Jurkat, Clone E6-1 (cell line): ENCODE measurements at places on chromosomes 3 and 15.

- DNase-seq = no peak
Observed at GRCh38 chr15:82986442-82986780, 401 bp downstream of the RAMAC start.

DNA sequence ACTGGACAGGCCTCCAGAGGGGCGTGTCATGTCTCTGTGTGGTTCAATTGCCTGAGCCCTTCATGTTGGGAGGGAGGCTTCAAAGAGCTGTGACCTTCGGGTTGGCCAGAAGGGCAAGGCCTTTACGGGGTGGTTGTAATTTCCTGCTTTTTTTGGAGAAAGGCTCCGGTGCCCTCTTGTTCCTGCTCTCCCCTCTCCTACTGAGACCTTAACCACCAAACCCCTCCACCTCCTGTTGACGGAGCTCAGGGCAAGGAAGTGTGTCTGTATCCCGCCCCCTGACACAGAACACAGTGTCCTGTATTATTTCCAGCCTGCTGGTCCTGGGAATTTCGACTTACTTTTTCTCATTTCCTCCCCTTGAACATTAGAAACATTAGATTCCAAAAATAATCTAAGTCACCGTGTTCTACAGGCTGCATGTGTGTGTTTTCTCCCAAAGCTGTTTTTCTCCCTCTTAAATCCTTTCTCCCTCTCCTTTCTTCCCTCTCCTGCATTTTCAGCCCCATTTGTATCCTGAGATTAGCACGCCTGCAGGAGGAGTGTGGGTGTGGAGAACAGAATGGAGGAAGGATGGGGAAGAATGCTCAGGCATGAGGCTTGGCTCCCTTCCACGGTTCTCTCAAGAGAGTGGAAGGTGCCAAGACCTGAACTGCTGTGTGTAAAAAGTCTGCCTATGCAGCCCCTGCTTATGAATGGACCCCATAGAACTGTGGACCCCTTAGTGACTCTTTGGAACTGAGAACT, 285.4 kb upstream of the ROPN1 start:
- DNase-seq = no peak

GRCh38 chr15:59354417-59355031, 18.1 kb downstream of the MYO1E start:
- peak; percentile 26 for DNase-seq

GRCh38 chr3:51394541-51394940, 3.5 kb downstream of the RBM15B start:
- DNase-seq = no peak

DNA sequence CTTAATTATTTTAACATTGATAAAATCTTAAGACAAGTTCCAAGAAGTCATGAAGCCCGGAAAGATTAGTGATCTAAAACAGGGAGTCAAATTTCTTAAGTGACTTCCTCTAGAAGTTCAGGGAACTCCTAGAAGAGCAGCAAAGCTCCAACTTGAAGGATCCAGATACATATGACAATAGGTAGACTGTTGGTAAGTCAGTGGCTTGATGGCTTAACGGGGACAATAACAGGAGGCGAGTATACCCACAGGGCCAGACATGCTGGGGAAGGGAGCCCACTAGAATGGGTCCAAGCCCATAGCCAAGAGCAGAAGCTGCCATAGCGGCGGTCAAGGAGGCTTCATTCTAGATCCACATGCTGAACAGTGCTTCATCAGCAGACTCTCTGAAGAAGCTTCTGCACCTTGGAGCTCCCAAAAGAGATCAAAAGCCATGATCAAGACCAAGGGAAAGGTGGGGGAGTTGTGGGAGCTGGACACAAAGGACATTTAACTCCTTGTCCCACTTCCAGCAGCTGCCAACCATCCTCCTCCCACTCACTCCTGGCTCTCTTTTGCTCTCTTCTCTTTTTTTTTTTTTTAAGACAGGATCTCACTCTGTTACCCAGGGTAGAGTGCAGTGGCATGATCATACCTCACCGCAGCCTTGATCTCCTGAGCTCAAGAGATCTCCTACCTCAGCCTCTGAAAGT, 10.2 kb upstream of the CA12 start:
- no peak for DNase-seq

DNA sequence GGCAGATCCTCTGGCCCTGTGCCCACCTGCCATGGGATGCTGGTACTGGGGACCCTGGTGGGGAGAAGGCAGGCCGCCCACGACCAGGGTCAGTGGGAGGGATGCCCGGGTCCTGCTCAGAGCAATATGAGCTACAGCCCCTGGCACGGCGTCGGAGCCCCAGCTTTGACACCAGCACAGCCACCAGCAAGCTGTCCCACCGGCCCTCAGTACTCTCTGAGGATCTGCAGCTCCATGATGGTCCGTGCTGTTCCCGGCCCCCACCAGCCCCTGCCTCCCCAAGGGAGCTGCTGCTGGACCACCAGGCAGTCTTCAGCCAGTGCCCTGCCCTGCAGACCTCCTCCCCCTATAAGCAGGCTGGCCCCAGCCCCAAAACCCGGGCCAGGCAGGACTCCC, 11.5 kb downstream of the DISP2 start:
- DNase-seq = no peak

- peak; percentile 35 for DNase-seq
Observed at GRCh38 chr15:55829826-55830225, 86.9 kb upstream of the PRTG start.

DNA sequence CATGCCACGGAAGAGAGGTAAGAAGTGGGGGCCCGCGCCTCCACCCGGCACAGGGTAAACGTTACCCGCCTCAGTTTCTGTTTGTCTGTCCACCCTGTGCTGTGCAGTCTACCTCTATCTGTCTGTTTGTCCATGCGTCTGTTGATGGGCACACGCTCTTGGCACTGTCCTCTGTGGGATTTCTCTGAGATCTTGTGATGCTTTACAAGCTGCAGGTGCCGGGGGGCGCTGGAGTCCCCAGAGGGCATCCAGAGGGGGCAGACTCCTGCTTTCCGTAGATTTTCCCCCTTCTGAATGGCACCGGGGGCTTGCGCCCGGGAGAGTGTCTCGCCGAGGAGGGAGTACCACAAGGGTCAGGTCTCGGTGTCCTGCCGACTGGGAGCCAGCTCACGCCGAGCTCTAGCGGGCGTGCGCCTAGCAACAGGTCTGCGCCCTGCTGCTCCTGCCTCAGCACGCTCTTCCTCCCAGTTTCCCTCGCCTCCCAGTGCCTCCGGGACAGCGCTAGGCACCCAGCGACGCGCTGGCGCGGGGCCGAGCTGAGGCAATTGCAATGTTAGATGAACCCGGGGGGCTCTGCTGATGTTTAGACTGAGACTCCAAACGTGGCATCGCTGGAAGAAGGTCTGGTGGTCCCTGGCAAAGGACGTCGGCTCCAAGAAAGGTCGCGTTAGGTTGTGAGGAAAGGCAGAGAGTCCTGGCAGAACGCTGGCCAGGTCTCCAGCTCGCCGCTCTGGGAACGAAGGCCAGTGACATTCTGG, 667 bp downstream of the CEMIP start:
- no peak for DNase-seq

DNA sequence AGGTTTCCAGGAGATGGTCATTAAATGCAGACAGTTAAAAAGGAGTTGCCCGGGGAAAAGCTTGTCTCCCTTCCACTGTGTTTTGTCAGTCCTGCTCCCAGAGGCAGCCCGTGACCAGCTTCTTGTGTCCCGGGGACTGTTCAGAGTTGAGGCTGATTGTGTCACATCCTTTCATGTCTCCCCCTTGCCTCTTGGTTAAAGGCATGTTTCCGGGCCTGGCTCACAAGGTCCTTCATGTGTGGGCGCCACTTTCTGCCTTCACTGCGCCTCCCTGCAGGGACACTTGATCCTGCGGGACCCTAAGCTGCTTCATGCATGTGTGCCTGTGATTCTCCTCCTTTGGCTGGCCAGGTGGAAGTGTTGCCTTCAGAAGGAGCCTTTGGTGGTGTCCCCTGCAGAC, 9.2 kb downstream of the CHCHD6 start:
- DNase-seq = no peak

GRCh38 chr3:37346227-37347005, 172.0 kb upstream of the LRRFIP2 start:
- DNase-seq = no peak

- peak; percentile 37 for DNase-seq
Observed at GRCh38 chr3:25663869-25664811, 567 bp downstream of the TOP2B start.

- peak; percentile 61 for DNase-seq
Observed at GRCh38 chr15:65832549-65833364, 36.5 kb upstream of the RAB11A start.

DNA sequence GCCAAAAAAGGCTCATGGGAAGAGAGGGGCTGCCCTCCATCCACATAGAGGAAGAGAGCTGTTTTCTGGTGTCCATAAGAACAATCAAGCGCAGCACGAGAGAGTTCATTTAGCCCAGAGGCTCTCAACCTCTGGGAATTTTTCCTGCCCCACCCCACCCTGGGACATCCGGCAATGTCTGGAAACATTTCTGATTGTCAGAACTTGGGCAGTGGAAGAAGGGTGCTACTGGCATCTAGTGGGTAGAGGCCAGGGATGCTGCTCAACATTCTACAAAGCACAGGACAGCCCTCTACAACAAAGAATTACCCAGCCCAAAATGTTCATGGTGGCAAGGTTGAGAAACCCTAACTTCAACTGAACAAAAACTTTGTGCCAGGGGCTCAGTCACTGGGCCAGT, 92.9 kb downstream of the RAB11A start:
- DNase-seq = no peak

DNA sequence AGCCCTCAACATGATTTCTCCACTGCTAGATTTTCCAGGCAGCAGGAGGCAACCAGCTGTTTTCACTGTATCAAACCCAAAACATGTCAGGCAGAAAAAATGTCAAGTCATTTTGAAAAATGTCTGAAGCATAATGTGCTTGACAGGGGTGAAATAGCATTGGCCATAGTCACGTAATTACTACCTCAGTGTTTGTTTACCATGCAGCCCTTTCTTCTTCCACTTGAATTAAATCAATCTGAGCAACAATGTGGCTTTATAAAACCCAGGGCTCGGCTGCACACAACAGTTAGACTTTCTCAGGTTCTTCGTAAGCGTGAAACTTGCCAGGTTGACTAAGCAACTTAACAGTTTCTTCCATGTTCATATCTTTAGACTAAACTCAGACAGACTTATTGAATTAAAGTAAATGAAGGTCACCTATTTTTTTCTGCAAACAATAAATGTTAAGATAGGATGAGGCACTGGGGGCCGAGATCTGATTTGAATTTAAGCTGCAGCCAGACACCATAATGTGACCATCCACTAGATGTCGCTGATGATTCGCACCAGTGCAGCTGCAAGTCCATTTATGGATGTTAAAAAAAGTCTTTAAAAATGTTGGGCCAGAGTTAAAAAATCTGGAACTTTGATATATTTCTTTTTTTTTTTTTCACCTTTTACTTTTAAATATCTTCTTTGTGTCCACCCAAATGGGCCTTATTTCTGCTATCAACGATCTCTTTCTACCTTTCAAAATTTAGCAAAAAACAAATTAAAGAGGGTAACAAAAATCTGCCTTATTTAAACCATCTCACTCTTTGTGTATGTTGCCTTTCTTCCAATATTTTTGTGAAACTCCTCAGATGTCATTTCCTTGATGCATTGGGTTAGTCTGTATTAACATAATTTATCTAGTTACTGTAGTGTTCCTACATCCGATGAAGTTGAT, 305.9 kb downstream of the CACNA2D3 start:
- DNase-seq = peak; percentile 68

GRCh38 chr3:177567833-177568232, 370.6 kb upstream of the TBL1XR1 start:
- no peak for DNase-seq

GRCh38 chr3:177742273-177742672, 545.0 kb upstream of the TBL1XR1 start:
- DNase-seq = no peak

DNA sequence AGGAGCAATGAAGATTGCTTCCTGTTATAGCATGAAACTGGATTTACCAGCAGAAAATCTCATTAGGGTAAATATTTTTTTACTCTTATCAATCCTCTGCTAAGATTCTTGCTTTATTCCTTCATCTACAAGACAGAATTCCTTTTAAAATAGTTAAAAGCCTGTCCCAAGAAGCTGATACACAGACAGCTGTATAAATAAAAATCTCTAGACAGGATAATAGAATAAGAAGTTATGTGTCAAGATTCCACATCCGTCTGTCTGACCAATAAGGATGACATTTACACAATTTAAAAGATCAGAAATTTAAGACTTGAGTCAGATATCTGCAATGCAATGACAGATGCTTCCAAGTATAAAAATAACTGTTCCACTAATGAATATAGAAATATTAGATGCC, 57.6 kb downstream of the SSR3 start:
- no peak for DNase-seq

GRCh38 chr3:7322957-7323669, 462.2 kb downstream of the GRM7 start:
- no peak for DNase-seq

DNA sequence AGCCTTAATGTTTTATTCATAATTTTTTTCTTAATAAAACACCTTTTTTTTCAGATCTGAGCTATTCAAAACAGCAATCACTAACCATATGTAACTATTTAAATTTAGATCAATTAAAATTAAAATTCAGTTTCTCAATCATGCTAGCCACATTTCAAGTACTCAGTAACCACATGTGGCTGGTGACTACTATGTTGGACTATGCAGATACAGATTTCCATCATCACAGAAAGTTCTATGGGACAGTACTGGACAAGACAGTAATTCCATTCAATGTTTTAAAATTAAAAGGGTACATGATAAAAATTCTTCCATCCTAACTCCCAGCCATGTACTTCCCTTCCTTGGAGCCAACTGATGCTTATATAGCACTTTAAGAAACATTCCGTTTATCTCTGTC, 119.3 kb downstream of the GLDN start:
- no peak for DNase-seq

- DNase-seq = no peak
Observed at GRCh38 chr15:24944954-24945353, 9.8 kb upstream of the SNRPN start.
